ENCODE measurements at places on chromosomes 4 and X.

DNA sequence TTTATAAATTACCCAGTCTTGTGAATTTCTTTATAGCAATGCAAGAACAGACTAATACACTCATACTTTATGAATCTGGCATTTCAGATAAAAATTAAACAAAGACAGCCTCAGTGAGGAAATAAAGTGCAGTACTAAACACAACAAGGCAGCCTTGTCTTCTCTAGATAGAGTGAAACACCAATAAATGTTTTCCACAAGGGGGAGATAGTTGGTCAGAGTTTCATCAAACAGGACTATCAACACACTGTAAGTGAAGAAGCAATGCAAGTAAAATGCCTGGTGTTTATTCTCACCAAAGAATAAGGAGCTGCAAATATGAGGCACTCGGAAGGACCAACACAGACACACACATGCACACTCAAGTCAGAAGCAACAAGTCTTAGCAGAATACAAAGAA, 62.8 kb downstream of the FAM9B start:
- no peak for DNase-seq

GRCh38 chr4:113825272-113825671, 63.7 kb upstream of the CAMK2D start:
- DNase-seq: no peak

DNA sequence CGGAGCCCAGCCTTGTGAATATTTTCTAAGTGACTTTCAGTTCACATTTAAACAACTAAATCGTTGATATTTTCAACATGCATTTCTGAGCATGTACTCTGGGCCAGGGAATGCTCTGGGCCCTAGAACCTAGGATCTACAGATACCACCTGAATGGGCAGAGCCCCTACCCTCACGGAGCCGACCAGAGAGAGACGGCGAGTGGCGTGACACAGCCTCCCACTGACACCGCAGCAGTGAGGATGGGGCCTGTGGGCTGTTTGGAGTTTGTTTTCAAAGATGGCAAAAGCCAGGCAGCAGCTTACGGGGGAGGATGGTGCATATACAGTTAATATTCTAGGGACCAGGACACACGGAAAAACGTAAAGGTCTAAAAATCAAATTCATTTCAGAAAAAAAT, 17.7 kb downstream of the NELFA start:
- no peak for DNase-seq

GRCh38 chrX:54944816-54945215, 24.2 kb downstream of the TRO start:
- no peak for DNase-seq

DNA sequence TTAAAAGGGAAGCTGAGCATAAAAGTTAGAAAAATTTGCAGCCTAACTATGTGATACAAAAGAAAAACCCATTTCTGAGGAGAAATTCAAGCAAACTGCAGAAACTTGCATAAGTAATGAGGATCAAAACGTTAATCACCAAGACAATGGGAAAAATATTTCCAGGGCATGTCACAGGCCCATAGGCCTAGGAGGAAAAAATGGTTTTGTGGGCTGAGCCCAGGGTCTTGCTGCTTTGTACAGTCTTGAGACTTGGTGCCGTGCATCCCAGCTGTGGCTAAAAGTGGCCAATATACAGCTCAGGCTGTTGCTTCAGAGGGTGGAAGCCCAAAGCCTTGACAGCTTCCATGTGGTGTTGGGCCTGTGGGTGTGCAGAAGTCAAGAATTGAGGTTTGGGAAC, 37.7 kb upstream of the ADAMTS3 start:
- DNase-seq: no peak

All from progenitor cell of endocrine pancreas (in vitro differentiated cells).